ENCODE measurements at places on chromosomes 13 and 19.
A peak's percentile ranks its signal among the peaks of the same experiment; 100 is the strongest.

- no peak for DNase-seq
Observed at GRCh38 chr19:38726761-38727301, 17.4 kb downstream of the CAPN12 start.

DNA sequence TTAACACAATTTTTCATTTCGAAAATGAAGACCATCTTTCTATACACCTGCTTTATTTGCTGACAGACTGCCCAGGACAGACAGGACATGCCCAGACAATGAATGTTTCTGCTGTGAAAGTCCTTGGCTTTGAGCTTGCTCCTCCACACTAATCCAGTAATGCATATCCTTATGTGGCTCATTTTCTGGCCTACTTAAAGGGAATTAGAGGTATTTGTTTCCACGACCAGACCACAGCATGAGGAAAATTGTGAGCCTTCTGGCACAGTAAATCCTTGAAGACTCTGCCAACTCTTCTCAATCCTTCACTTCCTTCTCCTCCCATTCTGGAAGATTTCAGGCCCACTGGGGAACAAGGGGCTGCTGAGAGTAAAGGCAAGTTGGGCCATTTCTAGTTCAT lies 25.7 kb downstream of the CCDC70 start:
- DNase-seq: no peak

DNA sequence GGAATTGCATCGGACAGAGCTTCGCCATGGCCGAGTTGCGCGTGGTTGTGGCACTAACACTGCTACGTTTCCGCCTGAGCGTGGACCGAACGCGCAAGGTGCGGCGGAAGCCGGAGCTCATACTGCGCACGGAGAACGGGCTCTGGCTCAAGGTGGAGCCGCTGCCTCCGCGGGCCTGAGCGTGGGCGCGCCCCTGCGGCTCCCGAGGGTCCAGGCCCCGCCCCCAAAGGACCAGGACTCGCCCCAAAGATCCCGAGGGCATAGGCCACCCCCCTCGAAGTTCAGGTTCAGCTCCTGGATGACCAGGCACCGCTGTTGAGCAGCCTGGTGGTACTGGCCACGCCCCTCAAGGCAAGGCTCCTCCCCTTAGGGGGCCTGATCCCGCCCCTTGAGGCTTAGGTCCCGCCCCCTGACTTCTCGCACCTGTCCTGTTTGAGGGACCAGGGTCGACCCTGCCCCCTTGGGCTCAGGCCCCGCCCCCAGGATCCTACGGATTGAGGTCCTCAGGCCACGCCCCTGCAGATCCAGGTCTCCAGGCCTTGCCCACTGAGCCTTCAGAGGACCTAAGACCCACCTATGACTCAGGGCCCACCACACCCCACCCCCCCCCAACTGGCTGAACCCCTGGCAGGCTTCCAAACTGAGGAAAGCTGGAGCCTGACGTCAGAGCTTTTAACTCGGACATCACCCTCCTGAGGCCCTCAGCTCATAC lies 43.1 kb downstream of the CYP4F22 start:
- peak; percentile 65 for DNase-seq

- DNase-seq: no peak
Observed at GRCh38 chr19:2812414-2813234, 7.0 kb upstream of the ZNF554 start.

GRCh38 chr13:97436845-97437244 lies 2.9 kb downstream of the RAP2A start:
- DNase-seq: no peak

GRCh38 chr13:24234200-24234915 lies 73.8 kb downstream of the SPATA13 start:
- no peak for DNase-seq

- no peak for DNase-seq
Observed at GRCh38 chr19:45528744-45529419, 21.6 kb downstream of the VASP start.

GRCh38 chr19:44738603-44739558 lies 9.6 kb upstream of the BCL3 start:
- no peak for DNase-seq

- DNase-seq: no peak
Observed at GRCh38 chr19:45428384-45429231, 4.9 kb upstream of the ERCC1 start.

All from CD4-positive, alpha-beta T cell treated with Interleukin-15 for 4 hours (primary cell).